ENCODE measurements at places on chromosomes 13 and 19.

DNA sequence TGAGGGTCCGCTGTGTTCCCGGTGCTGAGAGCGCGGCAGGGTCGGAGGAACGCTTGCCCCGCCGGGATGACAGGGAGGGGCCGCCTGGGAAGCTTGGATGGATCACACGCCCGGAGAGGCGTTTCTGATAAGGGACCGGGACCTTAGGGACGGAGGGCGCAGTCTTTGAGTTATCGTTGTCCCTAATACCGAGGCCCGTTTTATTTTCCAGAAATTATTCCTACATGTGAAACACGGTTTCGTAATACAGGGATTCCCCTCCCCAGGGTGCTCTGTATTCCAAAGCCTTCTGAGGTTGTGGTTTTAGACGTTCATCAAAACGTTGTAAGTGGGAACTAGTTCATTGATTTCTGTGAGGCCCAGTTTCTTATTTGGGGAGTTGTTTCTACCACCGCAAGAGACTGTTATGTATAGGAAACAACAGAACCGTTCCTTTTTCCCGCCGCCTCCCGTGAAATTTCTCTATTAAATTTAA, 752 bp downstream of the PDCD5 start:
- DNase-seq = no peak

DNA sequence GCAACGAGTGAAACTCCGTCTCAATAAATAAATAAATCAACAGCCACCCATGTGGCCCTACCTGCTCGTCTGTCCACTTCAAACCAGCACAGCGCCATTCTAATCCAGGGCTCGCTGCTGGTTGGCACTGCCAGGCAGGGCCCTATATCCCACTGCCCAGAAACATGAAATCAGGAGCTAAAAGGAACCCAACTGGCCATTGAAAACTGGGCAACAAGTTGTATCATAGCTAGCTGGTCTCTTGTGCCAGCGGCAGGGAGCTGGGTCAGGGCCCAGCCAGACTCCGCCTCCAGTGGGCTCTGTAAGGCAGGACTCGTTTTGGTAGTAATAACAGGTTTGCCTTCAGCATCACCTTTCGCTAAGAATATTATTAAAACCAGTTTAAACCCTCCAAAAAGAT, 39.3 kb downstream of the GGACT start:
- no peak for DNase-seq

GRCh38 chr13:35693134-35693784, 216.8 kb upstream of the MAB21L1 start:
- DNase-seq = no peak

DNA sequence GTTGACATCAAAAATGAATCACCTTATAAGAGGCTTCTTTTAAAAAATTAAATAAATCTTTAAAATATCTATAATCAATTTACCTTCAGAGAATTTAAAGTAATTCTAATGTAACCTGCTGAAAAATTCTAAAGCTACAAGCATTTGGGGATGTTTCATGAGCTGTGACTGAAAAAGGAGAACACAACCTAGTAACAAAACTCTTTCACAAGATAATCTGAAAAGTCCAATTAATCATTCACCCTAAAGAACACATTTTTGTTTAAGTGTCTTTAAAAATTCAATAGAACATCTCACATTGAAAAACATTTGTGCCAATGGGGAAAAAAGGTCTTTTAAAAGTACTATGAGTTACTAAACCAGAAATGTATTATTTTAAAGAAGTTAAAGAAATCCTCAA, 22.8 kb downstream of the KLF12 start:
- no peak for DNase-seq

DNA sequence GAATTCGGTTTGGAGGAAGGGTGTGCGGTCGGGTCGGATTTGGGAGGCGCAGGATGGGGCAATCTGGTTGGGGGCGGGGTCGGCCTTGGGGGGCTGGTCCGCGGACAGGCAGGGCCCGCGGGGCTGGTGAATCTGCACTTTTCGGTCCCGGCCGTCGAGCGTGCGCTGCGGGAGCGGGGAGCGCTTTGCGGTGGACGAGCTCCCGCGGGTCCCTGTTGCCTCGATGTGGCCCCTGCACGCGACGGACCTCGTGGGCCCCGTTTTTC, 11.9 kb downstream of the PEAK3 start:
- DNase-seq = peak; percentile 83

DNA sequence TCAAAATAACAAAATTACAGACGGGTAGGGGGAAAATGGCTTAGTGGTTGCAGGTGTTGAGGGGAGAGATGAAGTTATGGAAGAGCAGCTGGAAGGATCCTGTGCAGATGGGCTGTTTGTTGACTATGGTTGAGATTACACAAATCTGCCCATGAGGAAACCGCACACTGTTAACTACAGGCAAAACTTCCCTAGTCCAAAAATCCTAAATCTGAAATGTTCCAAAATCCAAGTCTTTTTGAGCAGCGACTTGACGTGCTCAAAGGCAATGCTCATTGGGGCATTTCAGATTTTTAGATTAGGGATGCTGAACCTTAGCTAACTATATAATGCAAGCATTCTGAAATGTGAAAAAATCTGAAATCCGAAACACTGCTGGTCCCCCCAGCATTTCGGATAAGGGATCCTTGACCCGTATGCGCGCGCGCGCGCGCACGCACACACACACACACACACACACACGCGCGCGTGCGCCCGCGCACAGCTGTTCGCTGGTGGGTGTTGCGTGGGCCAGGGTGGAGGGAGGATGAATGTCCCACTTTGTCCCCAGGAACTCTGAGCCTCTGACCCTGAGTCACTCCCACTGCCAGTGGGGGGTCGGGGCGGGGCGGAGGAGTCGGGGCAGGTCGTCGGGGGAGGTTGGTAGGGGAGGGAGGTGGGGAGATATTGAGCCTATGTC, 6.8 kb downstream of the F2RL3 start:
- no peak for DNase-seq

- no peak for DNase-seq
Measured at GRCh38 chr19:35874392-35874930, 6.1 kb downstream of the APLP1 start.

DNA sequence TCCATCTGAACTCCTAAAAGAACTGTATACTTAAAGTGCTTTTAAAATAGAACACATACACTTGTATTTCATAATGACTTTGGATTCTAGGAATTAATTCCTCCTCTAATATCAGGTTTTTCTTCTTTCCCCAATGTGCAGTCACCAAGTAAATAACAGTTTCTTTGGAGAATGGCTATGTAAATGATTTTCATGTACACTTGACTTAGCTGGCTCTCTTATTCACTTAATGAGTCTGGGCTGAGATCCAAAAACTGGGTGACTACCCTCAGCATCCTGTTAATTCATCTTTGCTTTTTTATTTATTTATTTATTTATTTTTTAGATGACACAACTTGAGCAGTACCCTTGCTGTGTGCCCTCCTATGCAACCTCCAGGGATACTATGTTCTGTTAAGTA, 1003.7 kb downstream of the SLITRK1 start:
- no peak for DNase-seq

- no peak for DNase-seq
Measured at GRCh38 chr19:15534957-15535864, 26.9 kb downstream of the CYP4F22 start.

DNA sequence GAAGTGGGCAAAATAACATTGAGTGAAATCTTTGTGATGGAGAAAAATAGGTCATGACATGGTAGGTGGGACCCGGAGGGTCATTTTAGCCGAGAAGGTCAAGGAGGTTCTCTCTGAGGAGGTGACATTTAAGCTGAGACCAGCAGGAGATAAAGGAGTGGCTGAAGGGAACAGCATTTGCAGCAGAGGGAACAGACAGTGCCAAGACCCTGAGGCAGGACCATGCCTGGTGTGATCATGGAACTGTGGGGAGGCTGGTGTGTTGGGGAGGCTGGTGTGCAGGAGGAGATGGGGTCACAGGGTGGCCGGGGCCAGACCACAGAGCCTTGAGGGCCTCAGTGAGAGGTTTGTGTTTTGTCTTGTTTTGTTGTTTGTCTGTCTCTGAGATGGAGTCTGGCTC, 59.4 kb upstream of the KLF2 start:
- no peak for DNase-seq

GRCh38 chr13:33642374-33643065, 175.4 kb upstream of the RFC3 start:
- DNase-seq = no peak

DNA sequence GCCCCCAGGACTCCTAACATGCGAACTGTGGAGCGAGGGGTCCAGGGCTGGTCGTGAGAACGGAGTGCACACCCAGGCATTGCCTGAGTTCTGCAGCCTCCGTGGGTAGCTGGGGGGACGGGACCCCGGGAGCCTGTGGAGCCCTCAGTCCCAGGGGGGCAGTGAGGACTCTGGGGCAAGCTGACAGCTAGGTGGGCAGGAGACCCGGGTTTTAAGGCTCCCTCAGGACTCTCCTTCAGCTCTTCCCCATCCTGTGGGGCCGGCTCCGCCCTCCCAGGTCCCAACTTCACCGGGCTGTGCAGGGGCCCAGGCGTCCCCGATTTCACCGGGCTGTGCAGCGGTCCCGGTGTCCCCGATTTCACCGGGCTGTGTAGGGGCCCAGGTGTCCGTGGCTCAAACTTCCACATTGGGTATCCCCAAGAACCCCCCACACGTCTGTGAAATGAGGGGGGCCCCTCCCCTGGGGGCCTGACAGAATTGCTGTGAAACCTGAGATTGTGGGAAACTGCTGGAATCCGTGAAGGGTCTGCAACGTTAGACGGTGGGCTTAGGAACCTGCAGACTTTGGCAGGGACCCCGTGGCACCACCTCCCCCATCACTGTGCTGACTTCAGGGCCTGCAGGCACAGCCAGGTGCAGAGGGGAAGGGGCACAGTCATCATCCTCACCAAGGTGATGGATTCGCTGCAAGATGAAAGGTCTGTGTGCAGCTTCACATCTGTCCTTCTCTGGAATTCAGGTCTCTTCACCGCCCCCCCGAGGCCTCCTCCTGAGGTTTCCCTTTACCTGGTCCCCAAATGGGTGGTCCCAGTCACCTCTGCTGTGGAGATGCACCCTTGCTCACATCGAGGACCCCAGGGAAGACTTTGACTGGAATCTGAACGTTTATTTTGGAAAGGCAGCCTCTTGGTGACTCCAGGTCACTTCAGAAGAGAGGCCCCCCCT, 73.2 kb upstream of the MCF2L start:
- no peak for DNase-seq

GRCh38 chr19:32188921-32189320, 156.5 kb upstream of the ZNF507 start:
- no peak for DNase-seq

DNA sequence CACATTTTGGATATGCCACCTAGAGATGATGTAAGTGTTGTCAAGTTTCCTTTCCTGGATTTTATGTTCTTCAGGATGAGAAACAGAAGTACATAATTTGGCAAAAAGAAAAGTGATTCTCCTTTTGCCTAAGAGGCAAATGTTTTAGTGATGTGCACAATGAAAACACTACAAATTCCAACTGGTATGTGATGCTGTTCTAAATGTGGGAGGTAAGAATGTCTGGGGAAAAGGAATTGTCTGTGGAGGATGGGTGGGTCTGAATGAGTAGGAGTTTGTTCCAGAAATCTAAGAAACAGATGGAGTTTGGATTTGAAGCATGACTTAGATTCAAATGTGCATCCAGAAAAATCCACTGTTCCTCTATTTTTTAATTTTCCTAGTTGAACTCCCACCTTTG, 473.6 kb upstream of the SPRY2 start:
- DNase-seq = no peak

- DNase-seq = peak; percentile 75
Measured at GRCh38 chr19:46660551-46661019, 397 bp downstream of the DACT3 start.

DNA sequence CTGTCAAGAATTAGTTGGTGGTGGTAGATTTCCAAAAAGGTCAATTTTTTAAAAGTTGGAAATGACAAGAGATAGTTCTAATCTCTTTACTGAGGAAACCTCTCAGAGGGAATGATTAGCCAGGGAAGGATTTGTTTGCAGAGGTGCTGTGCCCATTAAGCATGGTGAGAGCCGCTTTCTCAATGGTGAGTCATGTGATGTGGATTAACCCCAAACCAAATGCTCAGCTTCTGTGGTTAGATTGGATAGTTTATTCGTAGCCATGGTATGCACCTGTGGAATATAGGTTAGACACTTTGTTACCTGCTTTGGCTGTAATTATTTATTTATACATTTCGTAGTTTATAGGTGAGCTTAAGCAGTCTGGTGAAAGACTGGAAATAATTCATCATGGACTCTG, 7.1 kb downstream of the HNRNPM start:
- no peak for DNase-seq

GRCh38 chr13:76455960-76456359, 430.2 kb downstream of the KCTD12 start:
- no peak for DNase-seq

GRCh38 chr13:98504371-98504963, 72.4 kb downstream of the STK24 start:
- DNase-seq = no peak

- DNase-seq = no peak
Measured at GRCh38 chr19:28981994-28982393, 231.0 kb downstream of the UQCRFS1 start.

DNA sequence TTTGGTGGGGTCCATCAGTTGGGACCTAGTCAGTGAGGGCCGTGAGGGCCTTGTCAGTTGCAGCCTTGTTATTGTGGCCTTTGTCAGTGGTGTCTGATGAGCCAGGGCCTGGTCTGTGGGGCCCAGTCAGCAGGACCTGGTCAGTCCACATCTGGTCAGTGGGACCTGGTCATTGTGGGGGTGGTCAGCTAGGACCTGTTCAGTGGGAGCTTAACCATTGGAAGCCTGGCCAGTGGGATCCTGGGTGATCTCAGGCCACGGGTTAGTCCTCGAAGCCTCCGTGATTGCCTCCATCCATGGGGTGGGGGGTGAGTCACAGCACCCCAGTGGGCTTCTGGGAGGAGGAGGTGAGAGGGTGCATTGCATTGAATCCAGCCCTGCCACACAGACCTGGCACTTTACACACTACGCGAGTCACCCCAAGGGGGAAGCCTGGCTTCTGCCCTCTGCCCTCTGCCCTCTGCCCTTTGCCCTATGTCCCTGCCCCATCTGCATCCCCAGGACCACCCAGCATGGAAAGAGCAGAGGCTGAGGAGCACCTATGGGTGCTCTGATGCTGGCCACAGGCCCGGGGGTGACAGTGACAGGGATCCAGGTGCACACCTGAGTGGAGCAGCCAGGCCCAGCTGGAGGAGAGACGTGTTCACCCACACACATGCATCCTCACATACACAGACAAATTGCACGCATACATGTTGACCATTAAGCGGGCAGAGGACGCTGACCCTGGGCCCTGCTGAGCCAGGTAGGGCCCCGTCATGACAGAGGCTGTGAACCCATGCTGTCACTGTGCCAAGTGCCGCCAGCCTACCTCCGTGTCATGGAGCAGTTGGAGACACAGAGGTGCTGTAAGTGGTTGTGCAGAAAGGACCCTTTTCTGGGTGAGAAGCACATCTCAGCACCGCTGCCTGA, 59.8 kb upstream of the TPM4 start:
- DNase-seq = no peak

GRCh38 chr19:41478875-41479756, 36.2 kb downstream of the ERICH4 start:
- DNase-seq = no peak

- DNase-seq = peak; percentile 77
Measured at GRCh38 chr19:1874554-1875185, 10.6 kb downstream of the ABHD17A start.

DNA sequence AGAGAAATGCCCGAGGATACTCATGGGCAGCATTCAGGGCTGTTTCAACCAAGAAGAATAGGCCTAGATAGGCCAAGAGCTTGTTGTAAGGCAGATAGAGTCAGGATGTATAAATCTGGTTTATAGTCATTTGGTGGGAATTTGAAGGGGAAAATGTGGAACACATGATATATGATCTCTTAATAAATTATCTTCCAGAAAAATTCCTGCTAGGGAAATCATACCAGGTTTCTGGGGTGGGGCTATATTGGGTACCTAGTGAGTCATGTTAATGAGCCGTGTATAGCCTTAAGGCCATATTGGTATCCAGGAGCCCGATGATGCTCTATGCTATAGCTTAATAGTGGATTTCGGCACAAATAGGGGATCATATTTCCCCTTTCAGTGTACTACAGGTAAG, 51.5 kb upstream of the HTR2A start:
- DNase-seq = no peak

Measured in activated CD4-positive, alpha-beta T cell treated with anti-CD3 and anti-CD28 coated beads, Interleukin-2, amount 10 ng/mL, durations not matched to agents 24 days and 14 days (primary cell).